ENCODE measurements at places on chromosomes 3 and 15. TPM values are rescaled to one million over a fixed set of nuclear protein-coding genes. Genes with fewer than 3 reads are reported as not detected.

Gene CSTA
- total RNA-seq: not detected

Gene FBXW12
- not detected for total RNA-seq

Gene PPARG
- total RNA-seq: 6.6 TPM

DNA sequence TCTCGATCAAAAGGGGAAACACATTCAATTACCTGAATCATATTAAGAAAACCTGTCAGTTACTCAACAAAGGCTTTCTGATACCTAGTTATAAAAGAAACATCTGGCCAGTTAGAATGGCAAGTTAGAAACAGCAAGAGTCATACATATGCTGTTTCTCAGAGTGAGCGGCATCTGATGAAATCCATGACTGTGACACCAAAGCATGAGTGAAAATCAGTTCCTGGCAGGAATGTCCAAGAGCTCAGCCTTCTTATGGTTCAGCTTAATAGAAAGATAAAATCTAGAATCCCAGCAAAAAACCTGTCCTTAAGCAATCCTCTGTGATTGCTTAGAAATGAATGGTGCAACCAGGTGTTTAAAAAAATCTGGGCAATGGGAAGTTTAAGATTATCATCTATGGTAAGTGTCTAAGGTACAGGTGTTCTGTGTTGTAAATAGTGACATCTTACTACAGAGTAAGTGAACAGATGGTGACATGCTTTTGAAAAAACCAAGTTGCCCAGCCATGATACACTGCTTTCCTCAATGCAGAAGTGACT, 18.8 kb downstream of the B4GALT4 start:
- DNase-seq: no peak

DNA sequence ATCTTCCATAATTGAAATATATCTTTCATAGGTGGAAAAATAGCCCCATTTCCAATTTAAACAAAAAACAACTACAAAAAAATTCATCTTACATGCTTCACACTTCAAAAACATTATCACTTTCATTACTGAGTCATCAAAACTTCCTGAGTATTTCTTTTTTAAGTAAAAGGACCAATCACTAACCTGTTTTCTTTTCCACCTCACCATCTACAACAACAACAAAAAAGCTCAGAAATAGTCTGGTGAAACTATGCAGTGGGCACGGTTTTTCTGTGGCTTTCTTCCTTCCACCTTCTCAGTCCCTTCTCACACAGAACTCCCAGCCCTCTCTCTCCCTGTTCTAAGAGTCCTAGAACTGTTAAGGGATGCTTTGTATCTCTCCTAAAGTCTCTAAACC, 20.3 kb upstream of the TNIK start:
- DNase-seq: no peak

GRCh38 chr3:175413926-175414325, 554.8 kb downstream of the NAALADL2 start:
- DNase-seq: no peak

DNA sequence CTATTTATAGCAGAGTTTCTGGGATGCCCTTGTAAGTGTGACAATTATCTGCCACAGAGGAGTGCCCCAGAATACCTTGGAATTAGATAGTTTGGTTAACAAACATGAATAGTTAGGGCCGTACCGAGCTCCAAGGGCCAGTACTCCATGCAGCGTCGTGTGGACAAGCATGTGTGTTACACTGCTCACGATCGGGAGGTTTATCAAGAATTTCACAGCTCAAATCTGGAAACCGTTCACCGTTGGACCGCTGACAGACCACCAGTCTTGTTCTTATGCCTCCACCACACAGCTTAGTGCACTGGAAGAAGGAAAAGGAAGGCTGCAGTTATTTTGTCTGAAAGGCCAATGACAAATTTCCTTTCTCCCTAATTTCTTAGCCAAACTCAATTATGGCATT, 93.7 kb downstream of the ADAMTS9 start:
- DNase-seq: no peak

DNA sequence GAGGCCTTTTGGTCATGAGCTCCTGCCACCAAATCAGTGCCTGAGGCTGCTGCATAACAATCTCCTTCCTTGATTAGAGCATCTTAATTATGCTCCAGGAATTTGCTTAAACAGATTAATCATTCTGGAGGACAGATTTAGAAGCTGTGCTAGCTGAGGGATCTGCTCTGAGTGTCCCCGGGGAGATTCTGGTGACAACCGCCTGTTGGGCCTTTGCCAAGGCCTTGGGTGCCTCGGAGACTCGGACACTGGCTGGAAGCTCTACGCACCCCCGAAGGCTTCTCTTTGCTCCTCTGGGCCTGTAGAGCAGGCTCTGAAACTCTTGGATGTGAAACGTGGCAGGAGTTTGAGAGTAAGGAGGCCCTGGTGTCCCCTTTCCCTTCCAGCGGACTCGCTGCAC, 264.1 kb downstream of the CD47 start:
- no peak for DNase-seq

DNA sequence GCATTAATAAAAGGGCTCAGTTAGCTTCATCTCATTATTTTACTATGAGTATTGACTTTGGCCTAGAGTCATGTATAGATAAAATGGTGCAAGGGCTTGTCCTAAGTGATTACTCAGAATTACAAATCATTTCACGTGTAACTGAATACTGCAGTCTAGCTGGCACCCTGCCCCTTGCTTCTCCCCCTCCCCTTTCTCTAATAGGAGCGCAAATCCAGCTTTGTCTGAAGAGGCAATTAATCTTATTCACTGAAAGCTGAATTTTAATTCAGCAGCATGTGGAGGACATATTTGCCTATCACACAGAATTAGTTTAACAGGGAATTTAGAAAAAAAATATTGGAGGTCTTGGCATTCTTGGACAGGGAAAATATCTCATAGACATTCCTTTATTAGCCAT, 412.1 kb upstream of the DPH6 start:
- DNase-seq: no peak

DNA sequence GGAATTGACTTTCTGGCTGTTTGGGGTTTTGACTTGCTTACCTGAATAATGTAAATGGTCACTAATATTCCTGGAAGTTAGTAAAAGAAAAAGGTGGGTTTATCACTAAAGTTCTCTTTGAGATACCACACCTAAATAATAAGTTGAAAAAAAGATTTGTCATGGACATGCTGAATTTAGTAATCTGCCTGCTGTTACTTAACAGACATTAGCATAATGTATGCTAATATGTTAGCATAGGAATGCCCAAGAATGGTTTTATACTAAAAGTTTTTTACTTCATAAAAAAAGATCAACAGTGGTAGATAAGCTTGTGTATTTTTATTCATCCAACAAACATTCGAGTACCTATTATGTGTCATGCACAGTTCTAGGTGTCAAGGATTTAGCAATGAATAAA, 36.5 kb downstream of the GMPS start:
- no peak for DNase-seq

- DNase-seq: no peak
Measured at GRCh38 chr3:101084404-101084803, 91.2 kb upstream of the ABI3BP start.

DNA sequence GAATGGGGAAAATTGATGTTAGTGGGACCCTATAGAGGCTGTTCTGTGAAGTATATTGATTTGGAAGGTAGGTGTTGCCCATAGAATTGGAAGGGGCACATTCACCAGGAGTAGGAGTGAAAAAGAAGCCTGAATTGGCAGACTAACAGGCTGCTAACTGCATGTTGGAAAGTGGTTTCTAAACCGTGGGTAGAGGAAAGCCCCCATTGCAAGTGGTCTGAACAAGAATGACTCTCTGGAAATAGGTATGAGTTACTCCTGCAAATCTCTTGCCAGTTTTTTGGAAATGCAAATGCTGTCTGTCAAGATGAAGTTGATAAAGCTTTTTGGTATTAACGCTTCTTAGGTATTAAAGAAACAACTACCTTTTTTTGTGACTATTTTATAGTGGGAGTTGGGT, 3.5 kb downstream of the UBE2E1 start:
- no peak for DNase-seq

- no peak for DNase-seq
Measured at GRCh38 chr3:52281981-52282801, 3.7 kb upstream of the WDR82 start.

- no peak for DNase-seq
Measured at GRCh38 chr3:153350420-153350819, 188.4 kb downstream of the RAP2B start.

- no peak for DNase-seq
Measured at GRCh38 chr15:25090073-25090733, 135.4 kb downstream of the SNRPN start.

GRCh38 chr15:101478701-101479341, 10.7 kb downstream of the PCSK6 start:
- no peak for DNase-seq

DNA sequence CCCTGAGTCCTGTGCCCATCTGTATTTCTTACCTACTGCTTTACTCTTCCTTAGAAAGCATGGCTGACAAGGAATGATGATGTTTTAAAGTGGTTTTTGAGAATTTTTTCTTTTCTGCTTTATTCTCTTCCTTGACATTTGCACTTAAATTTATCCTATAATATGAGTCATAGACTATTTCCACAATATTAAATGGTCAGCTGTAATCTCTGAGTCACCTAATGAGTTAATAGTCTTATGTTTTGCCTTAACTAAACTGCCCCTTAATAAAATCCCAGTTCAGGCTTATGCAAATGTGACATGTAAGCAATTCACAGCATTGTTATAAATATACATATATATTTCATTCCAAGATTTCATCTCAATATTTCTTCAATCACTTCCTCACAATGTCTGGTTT, 23.8 kb downstream of the MEIS2 start:
- no peak for DNase-seq

DNA sequence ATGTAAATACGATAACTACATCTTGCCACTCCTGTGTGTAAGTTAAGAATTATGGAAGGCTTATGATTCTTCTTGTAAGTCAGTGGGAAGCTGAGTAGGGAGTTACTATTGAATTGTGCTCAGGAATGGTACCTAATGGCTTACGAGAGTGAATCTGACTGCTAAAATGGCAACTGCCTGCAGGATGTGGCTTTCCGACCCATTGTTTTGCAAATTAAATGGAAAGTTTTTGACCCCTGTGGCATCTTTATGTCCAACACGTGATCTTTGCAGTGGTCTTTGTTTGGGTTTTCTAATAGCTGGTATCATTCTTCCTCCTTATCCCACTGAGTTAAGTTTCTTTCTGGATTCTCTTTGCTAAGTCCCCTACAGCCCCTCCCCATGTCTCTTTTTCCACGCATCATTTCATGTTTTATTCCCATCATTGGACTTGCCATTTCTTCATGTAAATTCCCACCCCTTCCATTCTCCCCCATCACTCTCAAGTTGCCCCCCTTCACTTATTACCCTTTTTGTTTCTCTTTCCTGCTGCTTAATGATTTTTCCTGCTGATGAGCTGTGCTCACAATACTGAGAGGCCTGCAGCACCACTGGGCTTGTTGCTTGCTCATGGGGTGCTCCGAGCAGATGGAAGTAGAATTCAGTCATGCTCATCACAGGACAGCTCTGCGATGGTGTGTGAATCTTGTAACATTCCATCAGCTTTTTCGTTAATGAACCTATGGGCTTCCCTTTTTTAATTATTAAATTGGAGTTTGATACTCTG, 428.2 kb upstream of the IL12A start:
- DNase-seq: no peak

Measured in glomerular endothelial cell (primary cell).